ENCODE measurements at places on chromosomes 7 and 10.

GRCh38 chr10:119079599-119080520, 757 bp downstream of the EIF3A start:
- peak; percentile 89 for DNase-seq

GRCh38 chr7:13321316-13321715, 633.9 kb downstream of the ARL4A start:
- DNase-seq = no peak

GRCh38 chr7:4030346-4030950, 651.6 kb upstream of the FOXK1 start:
- DNase-seq = no peak

DNA sequence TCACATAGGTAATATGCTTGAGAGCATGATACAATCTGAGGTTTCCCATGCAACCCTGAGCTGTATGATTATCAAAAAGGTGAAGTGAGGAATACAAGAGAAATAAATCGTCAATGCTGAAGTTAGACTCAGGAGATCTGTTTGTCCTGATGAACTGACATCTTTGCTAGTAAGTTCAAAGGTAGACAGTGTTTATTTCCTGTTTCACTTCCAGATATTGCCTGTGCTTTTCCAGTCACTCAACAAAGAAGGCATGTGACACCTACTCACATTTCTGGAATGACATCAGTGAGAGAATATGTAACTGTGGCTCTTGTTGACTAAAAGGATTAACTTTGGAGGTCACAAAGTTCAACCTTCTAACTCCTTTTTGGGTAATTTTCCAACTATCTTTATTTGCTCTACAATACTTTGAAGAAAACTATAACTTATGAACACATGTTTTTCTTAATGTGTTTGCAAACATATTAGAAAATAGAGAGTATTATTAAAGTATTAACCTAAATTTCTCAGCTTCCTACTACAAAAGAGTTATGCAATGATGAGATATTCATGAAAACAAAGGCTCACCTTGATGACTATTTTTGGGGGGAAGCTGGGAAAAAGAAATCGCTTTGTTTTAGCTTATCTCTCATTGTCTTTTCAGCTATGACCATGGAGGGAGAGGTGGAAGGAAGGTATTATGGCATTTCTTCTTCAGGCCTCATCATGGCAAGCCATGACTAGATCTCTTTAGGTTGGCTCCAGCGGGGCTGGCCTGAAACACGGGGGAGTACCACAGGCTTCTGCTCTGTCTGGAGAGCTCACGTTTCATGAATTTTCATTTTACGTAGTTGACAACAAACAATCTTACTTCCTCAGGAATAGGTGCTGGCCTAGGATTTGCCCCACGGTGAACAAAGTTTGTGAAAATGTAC, 214.7 kb upstream of the SLC26A5 start:
- DNase-seq = no peak

Data from GM10248 (cell line).